ENCODE measurements at places on chromosomes 7 and 10.

DNA sequence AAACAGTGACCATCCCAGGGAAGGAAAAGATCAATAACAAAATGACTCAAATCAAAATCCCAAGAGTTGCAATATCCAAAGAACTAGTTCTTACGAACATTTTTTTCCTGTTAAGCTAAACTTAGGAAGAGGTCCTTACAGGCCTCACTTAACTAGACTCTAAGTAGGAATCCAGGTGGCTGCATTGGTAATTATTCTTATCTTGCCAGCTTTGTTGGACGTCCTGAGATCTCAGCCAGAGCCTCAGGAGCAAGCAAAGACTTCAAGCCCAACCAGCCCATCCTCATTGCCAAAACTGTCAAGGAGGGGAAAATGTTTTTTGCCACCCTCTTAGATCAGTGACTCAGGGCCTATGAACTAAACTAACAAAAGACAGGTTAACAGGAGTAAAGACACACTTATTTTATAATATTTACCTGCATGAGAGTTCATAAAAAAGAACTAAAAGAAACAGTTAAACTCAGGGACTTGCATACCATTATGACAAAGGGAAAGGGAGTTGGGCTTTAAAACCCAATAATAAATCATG is 18.3 kb upstream of the PPP1R9A start:
- no peak for DNase-seq

- DNase-seq, result no peak
These were observed 155.4 kb downstream of the ATE1 start for GRCh38 chr10:121772406-121772805.

DNA sequence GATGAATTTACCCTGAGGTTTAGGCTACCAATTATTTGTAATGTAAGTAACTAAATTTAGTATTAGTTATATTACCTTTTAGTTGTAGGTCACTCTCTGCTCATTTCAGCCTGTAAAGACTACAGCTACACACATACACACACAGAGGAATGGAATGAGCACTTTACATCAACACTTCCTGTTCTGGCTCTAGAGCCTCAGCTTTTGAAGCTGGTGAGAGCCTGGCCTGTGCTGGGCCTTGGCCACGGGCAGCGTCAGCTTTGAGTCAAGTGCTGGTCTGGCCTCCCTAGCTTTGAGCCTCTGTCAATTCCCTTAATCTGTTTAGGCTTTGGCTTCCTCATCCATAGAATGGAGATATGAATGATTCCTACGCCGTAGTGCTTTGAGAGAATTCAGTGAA is 141.7 kb downstream of the EGFR start:
- DNase-seq, result no peak

DNA sequence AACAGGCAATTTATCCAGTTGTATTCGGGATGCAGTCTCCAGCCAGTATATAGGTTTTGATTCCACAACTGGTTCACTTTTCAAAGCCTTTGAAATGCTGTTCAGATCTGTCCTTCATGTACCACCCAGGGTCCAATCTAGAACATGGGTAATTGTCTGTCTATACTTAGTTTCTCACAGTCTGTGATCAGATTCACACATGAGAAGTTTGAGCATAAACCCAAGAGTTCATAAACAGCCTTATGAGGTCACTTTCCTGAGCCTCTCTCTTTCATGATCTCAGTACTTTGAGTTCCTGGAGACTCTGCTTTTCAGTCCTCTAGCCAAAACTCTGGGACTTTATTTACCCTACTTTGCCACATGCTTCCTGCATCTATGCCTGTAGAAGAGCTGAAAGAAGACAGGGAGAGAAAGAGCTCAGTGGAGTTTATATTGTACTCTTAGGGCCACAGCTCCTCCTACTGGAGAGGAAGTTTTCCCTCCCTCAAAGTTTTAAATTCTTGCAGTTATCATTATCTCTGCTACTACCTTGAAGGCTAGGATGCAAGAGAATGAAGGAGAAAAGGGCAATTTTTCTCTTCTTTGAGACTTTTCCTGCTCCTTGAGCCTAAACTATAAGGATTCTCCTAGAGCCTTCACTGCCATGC is 172.0 kb downstream of the ZEB1 start:
- no peak for DNase-seq
